ENCODE measurements at places on chromosomes 13 and 19.
A peak's percentile ranks its signal among the peaks of the same experiment; 100 is the strongest.

- no peak for DNase-seq
Observed at GRCh38 chr13:73341748-73342147, 282.9 kb downstream of the KLF5 start.

DNA sequence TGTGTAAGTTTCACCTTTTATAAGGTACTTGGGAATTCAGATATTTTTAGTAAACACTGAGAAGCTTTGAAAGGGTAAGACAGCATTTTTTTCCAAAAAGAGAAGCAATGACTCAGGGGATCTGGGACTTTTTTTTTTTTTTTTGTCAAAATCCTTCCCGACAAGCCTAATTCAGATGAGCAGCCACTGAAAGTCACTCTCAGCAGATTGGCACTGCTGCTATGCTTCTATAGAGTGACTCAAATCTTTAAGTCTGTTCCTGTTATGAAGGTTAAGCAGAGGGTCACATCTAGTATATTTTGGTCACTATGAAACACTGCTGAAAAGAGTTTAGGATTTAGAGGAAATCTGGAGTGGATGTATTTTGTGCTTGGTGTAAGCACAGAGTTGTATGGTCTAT lies 571.1 kb downstream of the MYO16 start:
- DNase-seq, result no peak

- no peak for DNase-seq
Observed at GRCh38 chr19:33348301-33349010, 25.1 kb upstream of the CEBPG start.

DNA sequence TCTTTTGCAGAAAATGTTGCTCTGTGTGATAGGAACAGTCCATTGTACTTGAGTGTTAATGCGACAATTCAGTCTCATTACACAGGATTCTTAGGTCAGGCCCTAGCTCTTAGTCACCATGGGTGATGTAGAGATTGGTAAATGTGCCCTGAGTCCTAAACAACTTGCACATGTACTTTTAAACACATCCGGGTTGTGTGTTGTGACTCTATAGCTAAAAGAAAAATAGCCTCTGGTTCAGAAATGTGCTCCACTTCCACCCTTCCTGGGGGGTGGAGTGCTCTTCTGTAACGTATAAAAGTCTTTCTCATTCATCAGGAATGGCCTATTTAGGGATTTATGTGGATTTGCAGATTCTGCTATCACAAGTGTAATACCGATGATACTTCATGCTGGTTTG lies 5.2 kb downstream of the SPATA13 start:
- no peak for DNase-seq

- DNase-seq, result peak; percentile 29
Observed at GRCh38 chr19:40155749-40156265, 35.4 kb upstream of the MAP3K10 start.

GRCh38 chr19:4088975-4089374 lies 22.3 kb upstream of the ZBTB7A start:
- DNase-seq, result no peak

GRCh38 chr13:32535748-32536147 lies 2.8 kb downstream of the N4BP2L2 start:
- DNase-seq, result no peak

- no peak for DNase-seq
Observed at GRCh38 chr13:102901056-102901455, 55.2 kb downstream of the ERCC5 start.

DNA sequence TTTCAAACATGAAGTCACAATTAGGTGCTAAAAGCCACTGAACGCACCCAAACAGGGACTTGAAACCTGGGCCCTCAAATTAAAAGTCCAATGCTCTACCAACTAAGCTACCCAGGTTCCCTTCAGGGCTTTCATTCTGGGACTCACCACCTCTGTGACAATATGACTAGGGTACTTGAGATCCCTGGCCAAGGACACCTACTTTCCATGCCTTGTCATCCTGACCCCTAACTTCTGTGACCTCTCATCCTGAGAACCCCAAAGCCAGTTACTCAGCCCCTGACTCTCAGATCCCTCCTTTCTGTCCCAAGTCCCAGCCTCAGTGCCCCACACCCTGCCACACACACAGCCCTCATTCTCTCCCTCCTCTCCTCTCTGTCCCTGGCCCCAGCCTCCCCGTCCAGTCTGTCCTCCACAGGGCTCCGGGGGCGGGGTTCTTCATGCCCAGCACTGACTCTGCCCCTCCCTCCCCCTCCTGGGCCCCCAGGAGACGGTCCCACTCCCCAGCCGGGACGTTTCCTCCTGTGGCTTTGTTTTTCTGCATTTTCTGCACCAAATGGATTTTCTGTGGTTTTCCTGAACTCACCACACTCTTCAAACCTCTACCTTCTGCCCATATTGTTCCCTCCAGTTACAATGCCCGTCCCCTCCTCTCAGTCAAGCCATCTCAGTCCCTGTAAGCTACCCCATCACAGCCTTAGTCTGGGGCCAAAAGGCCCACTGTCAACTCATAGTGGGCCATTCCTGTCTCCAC lies 7.0 kb downstream of the RCN3 start:
- DNase-seq, result no peak

- no peak for DNase-seq
Observed at GRCh38 chr19:15633082-15633835, 7.4 kb upstream of the CYP4F3 start.

- no peak for DNase-seq
Observed at GRCh38 chr13:48844676-48845075, 131.0 kb upstream of the FNDC3A start.

DNA sequence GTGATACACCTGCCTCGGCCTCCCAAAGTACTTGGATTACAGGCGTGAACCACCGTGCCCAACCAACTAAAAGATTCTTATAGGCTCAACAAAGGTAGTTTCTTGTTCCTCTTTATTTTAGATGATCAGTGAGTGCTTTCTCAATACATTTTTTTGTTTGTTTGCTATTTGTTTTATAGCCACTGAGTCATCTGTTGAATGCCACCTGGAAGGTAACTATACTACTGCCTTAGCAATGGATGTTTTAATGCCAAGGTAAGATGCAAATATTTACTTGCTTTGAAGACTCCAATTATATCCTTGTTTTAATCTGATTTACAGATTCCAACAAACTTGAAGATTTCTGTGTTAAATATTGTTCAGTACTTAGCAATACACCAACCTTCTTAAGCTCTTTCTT lies 2807.4 kb upstream of the PCDH20 start:
- no peak for DNase-seq
